ENCODE measurements at places on chromosomes 7 and 10.
A peak's percentile ranks its signal among the peaks of the same experiment; 100 is the strongest.

GRCh38 chr7:42020061-42020460 is 216.9 kb downstream of the GLI3 start:
- DNase-seq, result no peak

DNA sequence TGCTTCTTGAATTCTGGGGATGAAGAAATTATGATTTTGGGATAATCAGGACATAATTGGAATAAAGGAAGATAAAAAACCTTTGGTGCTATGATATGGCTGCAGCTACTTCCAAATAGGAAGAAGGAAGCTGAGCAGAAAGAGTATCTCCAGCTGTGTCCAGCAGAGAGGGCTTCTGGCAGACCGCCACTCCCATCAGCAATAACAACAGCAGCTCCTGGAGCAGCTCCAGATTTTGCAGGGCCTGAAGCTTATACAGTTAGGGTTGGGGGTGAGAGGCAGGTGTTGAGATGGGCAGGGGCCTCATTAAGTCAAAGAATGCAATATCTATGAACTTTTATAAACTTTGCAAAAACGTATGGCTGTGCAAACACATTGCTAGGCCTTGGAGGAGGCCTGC is 62.3 kb downstream of the C10orf120 start:
- no peak for DNase-seq

DNA sequence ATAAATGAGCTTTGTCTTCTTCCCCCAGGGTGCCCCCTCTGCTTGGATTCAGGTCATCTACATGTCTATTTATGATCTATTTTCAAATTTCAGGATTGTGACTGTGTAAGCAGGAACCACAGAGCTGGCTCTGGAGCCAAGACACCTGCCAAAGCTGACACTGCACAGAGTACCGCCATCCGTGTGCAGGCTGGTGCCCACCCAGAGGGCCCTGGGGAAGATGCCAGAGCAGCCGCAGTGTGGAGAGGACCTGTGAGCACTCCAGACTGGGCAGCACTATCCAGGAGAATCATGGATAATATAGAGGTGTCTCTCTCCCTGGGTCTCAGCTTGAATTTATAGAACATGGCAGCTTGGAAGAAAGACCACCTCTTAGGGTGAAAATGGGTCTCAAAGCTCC is 577.5 kb downstream of the GRID1 start:
- DNase-seq, result no peak

- DNase-seq, result peak; percentile 33
Observed at GRCh38 chr7:13841284-13841683, 148.2 kb downstream of the ETV1 start.

- no peak for DNase-seq
Observed at GRCh38 chr10:29663718-29664117, 28.9 kb upstream of the SVIL start.

DNA sequence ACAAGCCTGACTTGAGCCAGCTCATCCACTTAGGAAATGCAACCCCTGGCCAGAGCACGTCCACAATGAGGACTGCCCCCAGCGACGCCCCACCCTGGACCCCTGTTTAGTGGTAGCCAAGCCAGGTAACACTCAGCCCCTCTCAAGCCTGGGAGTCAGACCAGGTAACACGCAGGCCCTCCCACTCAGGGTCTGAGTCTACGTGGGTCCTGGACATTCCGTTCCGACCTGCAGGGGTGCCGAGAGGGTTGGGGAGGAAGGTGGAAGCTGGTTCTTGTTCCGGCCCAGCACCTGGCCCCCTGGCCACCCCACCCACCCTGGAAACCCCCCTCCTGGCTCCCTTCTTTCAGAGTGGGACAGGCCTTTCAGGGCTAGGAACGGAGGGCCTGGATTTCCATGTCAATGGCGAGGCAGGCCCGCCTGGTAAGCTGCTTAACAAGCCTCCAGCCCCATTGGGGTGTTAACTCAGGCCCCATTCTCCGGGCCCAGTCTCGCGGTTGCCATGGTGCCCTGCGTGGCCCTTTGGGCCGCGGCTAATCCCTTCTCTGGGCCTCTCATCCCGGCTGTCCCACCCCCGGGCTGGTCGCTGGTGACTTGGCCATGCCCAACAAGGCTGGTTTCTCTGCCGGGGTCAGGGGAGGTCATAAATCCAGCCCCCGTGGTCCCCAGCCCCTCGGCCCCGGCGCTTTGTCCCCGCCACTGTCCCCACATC is 19.7 kb upstream of the LFNG start:
- no peak for DNase-seq

GRCh38 chr7:22252936-22253536 is 103.9 kb downstream of the RAPGEF5 start:
- no peak for DNase-seq

DNA sequence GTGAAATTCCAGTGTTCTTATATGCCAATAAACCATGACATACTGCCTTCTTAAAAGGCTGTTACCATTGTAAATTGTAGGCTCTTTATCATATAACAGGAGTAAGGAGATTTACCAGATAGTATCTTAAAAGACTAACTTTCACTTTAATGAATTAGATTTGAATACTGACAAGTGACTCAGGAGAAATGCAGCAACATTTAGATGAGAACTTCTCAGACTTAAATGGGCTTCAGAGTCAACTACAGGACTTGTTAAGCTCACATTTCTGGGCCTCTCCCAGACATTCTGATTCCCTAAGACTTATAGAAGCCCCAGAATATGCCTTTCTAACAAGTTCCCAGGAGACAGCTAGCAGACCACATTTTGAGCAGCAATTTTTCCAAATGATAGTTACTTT is 466.3 kb downstream of the ARL4A start:
- DNase-seq, result no peak
